ENCODE measurements at places on chromosomes 5 and 9. TPM values are rescaled to one million over a fixed set of nuclear protein-coding genes. Genes with fewer than 3 reads are reported as not detected.

CREBRF gene
- total RNA-seq, result 7.6 TPM

FOXD4L3 gene
- total RNA-seq, result 0.11 TPM

IFNE gene
- not detected for total RNA-seq

SHROOM1 gene
- 3.2 TPM for total RNA-seq

PANK3 gene
- total RNA-seq, result 47.6 TPM

CDHR2 gene
- 0.21 TPM for total RNA-seq

GLDC gene
- total RNA-seq, result 117 TPM

AGTPBP1 gene
- total RNA-seq, result 27.9 TPM

SHOC1 gene
- not detected for total RNA-seq

GABRA6 gene
- not detected for total RNA-seq

MCTP1 gene
- 21.5 TPM for total RNA-seq

TRIM7 gene
- total RNA-seq, result 0.38 TPM

SLC6A7 gene
- not detected for total RNA-seq

IARS1 gene
- total RNA-seq, result 140 TPM

Measured in GM12878 (cell line).